ENCODE measurements at places on chromosomes 6 and 20. TPM values are rescaled to one million over a fixed set of nuclear protein-coding genes. Genes with fewer than 3 reads are reported as not detected.

COX4I2 gene
- total RNA-seq, result not detected

CLPSL2 gene
- not detected for total RNA-seq

- DNase-seq, result no peak
These were observed 206.8 kb upstream of the SOX4 start for GRCh38 chr6:21386744-21387143.

GRCh38 chr6:115891750-115892149 is 168.9 kb downstream of the FRK start:
- DNase-seq, result no peak

DNA sequence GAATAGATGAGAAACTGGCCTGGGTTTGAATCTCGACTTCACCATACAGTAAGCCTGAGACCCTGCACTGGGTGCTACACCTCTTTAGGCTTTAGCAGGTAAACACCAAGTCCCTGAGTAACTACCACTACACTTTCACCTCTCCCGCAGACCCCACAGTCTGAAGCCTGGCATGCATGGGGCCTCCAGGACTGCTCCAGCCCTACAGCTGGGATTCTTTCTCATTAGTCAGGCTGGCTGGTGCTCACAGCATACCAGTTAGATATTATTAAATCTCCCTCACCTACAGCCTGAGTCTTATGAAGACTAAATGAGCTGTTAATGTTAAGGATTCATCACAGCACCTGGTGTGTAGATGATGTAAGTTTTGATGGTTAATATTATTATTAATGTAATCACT is 388.7 kb downstream of the ARHGAP18 start:
- no peak for DNase-seq

DNA sequence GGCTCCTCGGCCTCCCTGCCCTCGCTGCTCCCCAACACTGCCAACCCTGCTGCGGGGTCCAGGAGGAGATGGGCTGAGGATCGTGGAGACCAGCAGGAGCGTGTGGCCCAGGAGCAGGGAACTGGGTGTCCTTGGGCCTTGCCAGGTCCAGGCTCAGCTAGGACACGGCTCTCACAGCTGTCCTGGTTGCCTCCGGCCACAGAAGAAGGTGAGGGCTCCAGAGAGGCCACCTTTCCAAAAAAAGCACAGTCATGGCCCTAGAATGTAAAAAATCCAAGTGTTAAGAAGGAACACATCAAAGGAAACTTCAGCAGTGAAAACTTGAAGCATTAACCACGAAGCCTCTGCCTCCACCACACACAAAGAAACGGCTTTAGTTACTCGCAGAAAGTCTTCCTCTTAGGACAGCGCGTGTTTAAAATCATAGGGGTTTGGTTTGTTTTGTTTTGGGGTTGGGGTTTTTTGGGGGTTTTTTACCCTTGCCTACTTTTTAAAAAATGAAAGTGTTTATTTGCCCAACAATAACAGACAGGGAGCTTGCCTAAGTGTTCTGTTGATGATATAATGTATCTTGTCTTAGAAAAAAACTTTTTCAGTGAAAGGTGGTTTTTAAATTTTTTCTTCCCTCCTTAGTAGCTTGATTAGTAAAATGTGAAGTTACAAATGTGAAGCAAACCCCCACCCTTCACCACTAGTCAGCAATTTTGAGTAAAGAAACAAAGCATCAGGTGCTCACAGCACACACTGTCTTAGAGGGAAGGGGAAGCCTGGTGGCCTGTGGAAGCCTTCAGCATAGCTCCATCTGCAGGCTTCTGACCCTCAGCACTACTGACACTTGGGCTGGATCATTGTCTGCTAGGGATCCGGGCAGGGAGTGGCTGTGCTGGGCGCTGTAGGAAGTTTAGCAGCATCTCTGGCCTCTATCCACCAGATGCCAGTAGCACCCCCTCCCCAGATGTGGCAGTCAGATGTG is 60.0 kb downstream of the PTPN1 start:
- no peak for DNase-seq

DEFB132 gene
- not detected for total RNA-seq

DNA sequence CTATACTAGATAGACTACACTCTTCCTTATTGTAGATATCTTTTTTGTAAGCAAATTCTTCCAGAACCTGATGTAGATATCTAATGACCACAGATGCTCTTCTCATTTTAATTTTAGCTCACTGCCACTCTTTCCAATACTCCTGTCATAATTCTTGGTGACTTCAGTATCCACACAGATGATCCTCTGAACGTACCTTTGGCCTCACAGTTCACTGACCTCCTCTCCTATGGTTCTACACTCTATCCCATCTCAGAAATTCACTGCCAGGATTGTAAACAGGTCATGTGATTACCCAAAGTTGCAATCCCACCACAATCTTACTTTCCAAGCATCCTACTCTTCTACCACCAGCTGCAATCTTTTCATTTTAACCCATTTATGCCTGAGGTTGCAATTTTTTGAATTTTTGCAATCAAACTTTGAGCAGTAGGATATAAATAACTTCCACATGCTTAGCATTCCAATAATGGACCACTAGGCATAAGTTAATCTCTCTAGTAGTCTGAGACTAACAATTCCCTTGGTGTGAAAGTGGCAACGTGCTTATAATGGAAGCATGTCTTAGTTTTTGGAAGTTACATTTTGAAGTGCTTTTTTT is 31.2 kb downstream of the ESF1 start:
- DNase-seq, result no peak
